ENCODE measurements at places on chromosomes 2 and 18.

- no peak for DNase-seq
Observed at GRCh38 chr2:73176205-73176880, 26.0 kb upstream of the NOTO start.

DNA sequence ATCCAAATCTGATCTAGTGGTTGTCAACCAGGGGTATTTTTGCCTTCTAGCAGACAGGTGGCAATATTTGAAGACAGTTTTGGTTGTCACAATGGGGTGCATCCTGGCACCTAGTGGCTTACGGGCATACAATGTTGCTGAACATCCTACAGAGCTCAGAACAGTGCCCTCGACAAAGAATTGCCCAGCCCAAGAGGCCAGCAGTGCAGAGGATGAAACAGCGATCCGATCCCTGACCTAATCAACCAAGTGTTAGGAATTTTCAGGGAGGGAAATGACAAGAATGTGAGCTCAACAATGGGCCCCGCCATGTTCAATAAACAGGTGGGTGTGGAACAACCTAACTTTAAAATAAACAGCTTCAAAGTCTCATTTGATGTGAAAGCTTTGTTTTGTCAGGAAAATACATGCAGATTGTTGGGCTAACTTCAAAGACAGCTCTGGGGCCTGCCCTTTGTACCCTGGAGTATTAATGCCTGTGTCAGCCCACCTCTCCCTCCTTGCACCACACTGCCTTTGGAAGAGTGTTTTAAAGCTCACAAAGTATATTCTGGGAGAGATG lies 22.5 kb upstream of the SCYGR5 start:
- DNase-seq = no peak

- DNase-seq = no peak
Observed at GRCh38 chr2:69225933-69226332, 161.1 kb downstream of the GFPT1 start.

GRCh38 chr18:64185987-64186386 lies 37.1 kb upstream of the LINC00305 start:
- no peak for DNase-seq

DNA sequence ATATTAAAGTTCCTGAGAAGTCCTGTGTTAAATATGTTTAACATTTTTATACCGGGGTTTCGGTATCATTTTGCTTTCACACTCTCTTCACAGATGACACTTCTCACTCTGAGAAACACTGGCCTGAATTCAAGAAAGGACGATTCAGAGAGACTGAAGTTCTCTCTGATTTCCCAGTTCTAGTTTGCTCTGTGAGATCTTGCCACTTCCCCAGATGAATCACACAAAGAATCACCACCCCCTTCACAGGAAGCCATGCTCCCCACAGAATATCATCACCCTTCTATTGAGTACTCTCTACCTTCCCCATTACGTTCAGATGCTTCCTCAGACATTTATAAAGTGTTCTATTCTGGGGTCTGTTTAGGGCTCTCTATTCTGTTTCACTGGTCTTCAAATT lies 16.1 kb upstream of the CD207 start:
- DNase-seq = peak; percentile 44

GRCh38 chr2:72198532-72199241 lies 51.0 kb upstream of the CYP26B1 start:
- no peak for DNase-seq

GRCh38 chr2:38170067-38170466 lies 94.1 kb upstream of the CYP1B1 start:
- DNase-seq = no peak

DNA sequence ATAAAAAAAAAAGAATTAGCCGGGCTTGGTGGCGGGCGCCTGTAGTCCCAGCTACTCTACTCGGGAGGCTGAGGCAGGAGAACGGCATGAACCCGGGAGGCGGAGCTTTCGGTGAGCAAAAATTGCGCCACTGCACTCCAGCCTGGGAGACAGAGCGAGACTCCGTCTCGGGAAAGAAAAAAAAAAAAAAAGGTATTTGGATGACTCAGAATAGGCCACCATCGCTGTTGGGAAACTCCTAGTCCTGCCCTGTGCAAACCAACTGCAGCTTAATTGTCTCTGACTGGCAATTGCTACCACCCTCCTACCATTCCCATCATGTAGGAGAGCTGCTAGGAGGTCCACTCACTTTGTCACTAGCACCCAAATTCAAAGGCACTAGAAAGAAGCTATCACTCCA lies 43.5 kb downstream of the ATP8B1 start:
- DNase-seq = no peak

DNA sequence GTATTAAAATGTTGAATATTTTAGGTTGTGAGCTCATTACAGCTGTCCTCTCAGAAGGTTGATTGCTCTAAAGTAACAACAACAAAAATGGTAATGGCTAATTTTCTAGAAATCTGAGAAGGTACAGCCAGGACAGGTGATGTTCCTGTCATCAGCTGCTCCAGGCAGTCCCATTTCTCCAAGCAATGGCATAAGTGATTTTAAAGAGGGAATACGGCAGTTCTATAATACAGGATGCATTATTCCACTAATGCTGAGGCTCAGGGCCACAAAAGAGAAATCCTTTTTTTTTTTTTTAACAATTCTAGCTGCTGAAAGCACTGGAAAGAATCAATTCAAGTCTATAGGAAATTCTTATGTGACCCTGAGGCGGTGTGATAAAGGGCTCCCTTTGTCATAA lies 199.9 kb downstream of the PMAIP1 start:
- no peak for DNase-seq

- no peak for DNase-seq
Observed at GRCh38 chr2:30732876-30733275, 74.4 kb downstream of the CAPN13 start.

DNA sequence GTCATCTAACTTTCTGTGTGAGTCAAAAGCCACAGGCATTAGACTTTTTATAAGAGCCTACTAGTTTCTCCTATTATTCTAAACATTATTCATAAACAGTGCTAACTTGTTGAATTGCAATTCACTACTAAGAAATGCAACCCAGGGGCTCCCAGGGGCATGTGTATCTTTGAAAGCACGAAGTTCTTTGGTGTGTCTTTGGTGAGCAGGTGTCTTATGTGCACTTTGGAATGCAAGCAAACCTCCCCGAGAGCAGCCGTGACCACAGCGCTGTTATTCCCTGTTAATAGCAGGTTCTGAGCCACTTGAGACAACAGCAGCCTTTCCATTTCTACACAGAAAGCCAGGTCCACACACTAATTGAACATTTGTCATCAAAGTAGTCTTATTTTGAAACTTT lies 123.5 kb downstream of the PRKRA start:
- no peak for DNase-seq

DNA sequence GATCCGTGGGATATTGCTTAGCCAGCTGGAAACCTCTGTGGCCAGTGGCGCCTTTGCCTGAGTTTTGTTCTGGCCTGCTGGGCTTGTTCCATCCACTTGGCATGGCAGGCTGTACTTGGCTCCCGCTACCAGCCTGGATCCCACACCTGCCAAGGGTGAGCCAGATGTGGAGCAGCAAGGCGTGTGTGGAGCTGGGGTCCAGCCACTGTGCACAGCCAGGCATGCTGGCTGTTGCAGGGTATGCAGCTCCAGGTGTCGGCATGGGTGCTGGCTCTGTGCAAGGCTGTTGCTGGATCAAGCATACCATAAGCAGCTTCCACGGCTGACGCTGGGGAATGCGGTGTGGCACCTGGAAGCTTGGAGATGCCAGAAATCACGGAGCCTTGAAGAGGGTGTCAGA lies 34.5 kb downstream of the PTPN4 start:
- no peak for DNase-seq

- DNase-seq = no peak
Observed at GRCh38 chr18:47830772-47831171, 99.7 kb downstream of the SMAD2 start.

DNA sequence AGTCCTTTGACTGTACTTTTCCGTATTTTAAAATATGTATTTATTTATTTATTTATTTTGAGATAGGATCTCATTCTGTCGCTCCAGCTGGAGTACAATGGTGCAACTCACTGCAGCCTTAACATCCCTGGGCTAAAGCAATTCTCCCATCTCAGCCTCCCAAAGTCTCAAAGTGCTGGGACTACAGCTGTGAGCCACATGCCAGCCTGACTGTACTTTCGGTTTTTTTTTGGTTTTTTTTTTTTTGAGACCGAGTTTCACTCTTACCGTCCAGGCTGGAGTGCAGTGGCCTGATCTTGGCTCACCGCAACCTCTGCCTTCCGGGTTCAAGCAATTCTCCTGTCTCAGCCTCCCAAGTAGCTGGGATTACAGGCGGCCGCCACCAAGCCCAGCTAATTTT lies 28.9 kb upstream of the CCNYL1 start:
- DNase-seq = no peak

- no peak for DNase-seq
Observed at GRCh38 chr2:23681356-23682140, 245.4 kb downstream of the ATAD2B start.

DNA sequence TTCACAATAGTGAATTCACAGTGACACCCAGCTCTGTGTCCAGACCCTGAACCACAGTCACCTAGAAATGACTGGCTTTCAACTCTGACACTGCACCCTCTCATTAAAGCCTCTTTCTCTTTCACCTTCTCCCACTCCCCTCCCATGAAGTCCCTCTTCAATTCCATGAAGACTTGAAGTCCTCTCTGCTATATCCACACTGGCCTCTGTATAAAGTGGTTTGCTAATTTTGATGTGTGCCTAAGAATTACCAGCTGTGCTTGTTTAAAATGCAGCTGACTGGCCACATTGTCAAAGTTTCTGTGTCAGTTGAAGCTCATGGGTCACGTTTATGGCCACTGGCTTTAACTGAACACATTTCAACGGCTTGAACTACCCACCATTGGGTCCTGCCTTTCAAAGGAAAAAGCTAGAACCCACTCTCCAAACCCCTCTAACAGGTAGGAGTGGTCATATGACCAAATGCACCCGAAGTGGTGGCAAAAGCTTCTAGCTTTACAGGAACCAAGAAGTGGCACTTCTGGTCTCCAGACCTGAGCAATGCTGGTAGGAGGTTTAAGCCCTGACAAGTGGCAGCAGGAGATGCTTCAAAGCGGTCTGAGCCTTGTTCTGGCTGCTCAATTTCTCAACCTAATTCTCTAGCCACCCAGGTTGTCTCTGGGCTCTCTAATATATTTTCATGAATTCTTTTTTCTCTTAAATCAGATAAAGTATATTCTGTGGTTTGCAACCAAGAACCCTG lies 34.2 kb downstream of the B4GALT6 start:
- peak; percentile 19 for DNase-seq

DNA sequence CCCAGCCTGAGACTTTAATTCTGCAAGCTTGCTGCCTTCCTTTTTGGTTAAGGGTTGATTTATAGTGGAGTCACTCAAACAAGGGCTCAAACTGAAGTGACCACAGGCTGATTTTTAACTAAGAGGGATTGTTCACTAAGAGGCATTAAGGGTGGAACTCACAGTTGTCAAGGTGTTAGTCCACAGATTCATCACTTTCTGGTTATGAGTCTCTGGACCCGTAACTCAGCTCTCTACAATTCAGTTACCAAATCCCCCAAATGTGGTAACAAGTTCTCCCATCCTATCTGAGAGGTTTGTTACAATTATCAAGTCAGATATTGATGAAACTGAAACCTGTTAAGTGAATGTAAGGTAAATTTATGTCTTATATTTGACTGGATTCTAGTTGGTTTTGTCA lies 185.9 kb upstream of the KLHL14 start:
- no peak for DNase-seq

- DNase-seq = no peak
Observed at GRCh38 chr2:85164145-85164569, 31.0 kb downstream of the TCF7L1 start.

GRCh38 chr2:134278553-134278952 lies 24.7 kb downstream of the MGAT5 start:
- no peak for DNase-seq

DNA sequence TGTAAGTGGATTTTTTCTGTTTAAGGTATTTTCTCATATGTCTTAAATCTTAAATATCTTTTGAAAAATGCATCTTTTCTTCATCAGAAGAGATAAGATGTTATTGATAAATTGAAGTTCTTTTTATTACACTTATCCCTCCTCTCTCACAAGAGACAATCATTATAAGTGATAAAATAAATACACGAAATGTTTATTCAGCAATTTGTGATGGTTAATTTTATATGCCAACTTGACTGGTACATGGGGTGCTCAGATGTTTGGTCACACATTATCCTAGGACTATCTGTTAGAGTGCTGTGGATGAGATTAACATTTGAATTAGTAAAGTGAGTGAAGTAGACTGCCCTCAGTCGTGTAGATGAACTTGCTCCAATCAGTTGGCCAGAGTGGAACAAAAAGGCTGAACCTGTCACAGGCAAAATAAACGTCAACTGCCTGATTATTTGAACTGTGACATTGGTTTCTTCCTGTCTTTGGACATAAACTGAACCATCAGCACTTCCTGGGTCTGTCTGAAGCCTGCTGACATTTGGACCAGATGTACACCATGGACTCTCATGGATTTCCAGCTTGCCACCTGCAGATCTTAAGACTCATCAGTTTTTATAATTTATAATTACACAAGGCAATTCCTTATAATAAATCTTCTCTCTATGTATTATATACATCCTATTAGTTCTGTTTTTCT lies 1126.7 kb downstream of the LRP1B start:
- DNase-seq = no peak

DNA sequence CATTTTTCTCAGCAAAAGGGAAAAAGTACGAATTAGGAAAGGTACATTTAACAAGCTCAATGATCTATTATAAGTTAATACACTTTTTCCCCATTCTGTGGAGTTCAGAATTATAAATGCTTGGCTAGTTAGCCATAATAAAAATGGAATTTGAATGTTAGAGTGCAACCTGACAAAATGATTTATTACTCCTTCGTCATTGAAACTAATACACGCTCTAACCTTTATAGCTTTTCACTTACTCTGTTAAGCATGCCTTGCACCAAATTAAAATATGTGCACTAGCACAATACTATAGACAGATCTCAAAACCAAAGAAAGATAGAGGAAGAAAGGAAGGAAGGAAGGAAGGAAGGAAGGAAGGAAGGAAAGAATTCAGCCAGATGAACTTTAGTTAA lies 46.1 kb upstream of the FRZB start:
- DNase-seq = no peak

DNA sequence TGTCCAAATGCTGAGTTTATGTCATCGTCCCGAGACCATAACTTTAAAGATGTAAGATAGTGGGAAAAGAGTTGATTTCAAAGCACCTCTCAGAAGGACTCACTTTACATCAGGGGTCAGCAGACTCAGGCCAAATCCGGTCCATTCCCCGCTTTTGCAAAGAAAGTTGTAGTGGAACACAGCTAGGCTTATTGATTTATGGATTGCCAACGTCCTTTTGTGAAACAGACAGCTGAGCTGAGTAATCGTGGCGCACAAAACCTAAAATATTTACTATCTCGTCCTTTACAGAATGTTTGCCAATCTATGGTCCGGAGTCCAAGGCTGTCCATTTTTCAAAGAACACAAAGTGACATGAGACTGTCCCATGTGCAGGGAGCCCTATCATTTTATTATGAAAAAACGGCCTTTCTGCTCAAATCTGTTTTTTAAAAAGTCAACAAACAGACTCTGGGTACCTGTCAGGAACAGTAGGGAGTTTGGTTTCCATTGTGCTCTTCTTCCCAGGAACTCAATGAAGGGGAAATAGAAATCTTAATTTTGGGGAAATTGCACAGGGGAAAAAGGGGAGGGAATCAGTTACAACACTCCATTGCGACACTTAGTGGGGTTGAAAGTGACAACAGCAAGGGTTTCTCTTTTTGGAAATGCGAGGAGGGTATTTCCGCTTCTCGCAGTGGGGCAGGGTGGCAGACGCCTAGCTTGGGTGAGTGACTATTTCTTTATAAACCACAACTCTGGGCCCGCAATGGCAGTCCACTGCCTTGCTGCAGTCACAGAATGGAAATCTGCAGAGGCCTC lies at the start of gene IL1RN:
Gene IL1RN (plus strand): TSS at position 754 of the 801 bp plus-strand sequence. CDS start 27 bp downstream, at position 781.
- no peak for DNase-seq

GRCh38 chr2:17752892-17753802 lies 463 bp downstream of the SMC6 start:
- DNase-seq = peak; percentile 74
